ENCODE measurements at places on chromosomes 3 and 15. TPM values are rescaled to one million over a fixed set of nuclear protein-coding genes. Genes with fewer than 3 reads are reported as not detected.

DNA sequence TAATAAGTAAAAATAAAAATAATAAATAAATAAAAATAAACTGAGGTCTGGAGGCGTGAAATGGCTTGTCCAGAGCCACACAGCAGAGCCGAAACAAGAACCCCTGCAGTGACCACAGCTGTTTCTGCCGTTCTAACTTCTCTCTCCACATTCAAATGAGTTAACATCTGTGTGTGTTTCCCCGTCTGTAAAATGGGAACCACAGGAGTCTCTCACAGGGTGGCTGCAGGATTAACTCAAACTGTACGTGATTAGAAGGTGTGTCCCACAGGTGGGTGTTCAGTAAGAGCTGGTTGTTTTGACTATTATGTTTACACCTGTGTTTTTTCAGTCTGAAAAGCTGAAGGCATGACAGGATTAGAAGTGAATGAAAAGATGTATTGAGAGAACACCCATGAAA is 27.0 kb upstream of the MUC4 start:
- no peak overlapping the region for H3K27ac ChIP-seq
- no peaks in the 10 kb centered on the region for H3K27me3 ChIP-seq
- H3K36me3 ChIP-seq = no peaks in the 10 kb centered on the region
- H3K4me3 ChIP-seq = no peak overlapping the region
- H3K4me1 ChIP-seq = no peaks in the 10 kb centered on the region

DNA sequence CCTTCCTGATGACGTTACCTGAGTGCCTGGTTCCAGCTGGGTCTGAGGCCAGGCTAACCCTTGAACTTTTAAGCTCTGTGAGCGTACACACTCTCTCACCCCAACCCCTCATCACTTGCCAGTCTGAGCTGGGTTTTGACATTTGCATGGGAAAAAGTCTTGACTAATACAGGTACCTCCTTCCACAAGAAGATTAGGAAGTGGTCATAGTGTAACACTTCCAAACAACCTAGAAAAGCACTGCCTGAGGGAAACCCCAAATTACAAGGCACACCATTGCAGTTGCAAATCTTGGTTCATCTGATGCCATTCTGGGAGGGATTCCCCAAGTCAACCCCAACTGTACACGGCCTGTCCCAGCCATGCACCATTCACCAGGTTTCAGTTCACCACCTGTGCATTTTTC is 499.8 kb downstream of the FOXP1 start:
- DNase-seq = no peak
- no peak overlapping the region for H3K27ac ChIP-seq
- no peaks in the 10 kb centered on the region for H3K36me3 ChIP-seq
- H3K4me1 ChIP-seq = peaks cover 9% of the 10 kb centered on the region

GRCh38 chr15:60052796-60053195 is 48.7 kb downstream of the FOXB1 start:
- H3K27me3 ChIP-seq = no peaks in the 10 kb centered on the region
- H3K27ac ChIP-seq = no peak overlapping the region
- H3K36me3 ChIP-seq = no peaks in the 10 kb centered on the region
- H3K4me3 ChIP-seq = no peak overlapping the region
- no peak for DNase-seq
- no peaks in the 10 kb centered on the region for H3K4me1 ChIP-seq

- no peak for DNase-seq
- H3K36me3 ChIP-seq = no peaks in the 10 kb centered on the region
- peaks cover 9% of the 10 kb centered on the region for H3K4me1 ChIP-seq
- H3K27me3 ChIP-seq = no peaks in the 10 kb centered on the region
Measured at GRCh38 chr15:78302579-78303312, 3.3 kb upstream of the SKIC8 start.

GRCh38 chr15:67095912-67096311 is 30.5 kb downstream of the SMAD3 start:
- no peak overlapping the region for H3K27ac ChIP-seq
- DNase-seq = no peak
- peaks cover 22% of the 10 kb centered on the region for H3K4me1 ChIP-seq
- H3K4me3 ChIP-seq = no peak overlapping the region
- H3K27me3 ChIP-seq = no peaks in the 10 kb centered on the region

Gene XYLB
- total RNA-seq = 14.2 TPM

Gene MINAR1
- total RNA-seq = 0.08 TPM

All from liver (tissue), 10 donors.